ENCODE measurements at places on chromosomes 3 and 15.

DNA sequence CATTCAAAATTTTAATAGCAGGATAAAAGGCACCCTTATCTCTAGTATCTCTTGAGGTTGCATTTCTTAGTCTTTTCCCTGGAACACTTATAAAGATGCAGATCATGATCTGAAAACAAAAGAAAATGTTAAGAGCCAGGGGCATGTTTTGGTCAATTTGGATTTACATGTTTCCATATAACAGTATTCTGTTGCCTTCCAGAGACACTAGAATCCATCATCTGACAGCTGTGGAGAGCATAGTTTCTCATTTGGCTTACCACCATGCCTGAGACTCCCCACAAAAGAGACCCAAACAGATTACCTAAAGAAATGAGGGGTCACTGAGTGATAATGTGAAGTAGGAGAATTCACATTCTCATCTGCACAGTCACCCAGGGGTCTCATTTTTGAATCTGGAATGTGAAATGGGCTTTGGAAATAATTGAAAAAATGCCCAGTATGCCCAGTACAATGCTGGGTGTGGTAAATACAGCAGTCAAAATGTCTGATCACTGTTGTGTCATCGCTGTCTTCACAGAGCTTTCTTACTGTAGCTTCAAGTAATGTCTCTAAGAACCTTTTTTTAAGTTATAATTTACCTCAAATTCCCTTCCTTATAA lies 79.9 kb upstream of the ZBTB20 start:
- no peak for DNase-seq

GRCh38 chr15:76060118-76060989 lies 569 bp downstream of the TMEM266 start:
- no peak for DNase-seq

DNA sequence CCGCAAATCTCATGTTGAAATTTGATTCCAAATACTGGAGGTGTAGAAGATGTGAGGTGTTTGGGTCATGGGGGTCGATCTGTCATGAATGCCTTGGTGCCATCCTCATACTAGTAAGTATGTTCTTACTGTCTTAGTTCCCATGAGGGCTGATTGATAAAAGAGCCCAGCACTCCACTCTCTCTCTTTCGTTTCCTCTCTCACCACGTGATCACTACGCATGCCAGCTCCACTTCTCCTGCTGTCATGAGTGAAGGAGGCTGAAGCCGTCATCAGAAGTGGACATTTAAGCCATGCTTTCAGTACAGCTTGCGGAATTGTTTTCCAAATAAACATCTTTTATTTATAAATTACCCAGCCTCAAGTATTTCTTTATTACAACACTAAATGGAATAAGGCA lies 6.1 kb downstream of the OR5H15 start:
- DNase-seq, result no peak

GRCh38 chr15:62896969-62897486 lies 145.5 kb upstream of the TPM1 start:
- DNase-seq, result no peak

DNA sequence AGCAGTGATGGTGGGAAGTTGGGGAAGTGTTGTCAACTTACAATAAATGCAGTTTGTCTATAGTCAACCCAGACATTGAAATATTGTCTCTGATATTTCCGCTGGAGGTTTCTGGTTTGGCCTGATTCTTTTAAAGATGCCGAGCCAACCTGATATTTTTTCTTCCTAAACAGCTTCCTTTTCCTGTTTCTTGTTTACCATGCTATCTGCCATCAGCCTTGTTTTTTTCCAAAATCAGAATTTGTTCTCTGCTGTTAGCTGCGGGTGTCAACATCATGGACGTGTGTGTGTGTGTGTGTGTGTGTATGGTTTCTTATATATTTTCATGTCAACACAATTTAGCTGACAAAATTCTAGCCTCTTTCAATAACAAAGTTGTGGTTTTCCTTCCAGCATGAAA lies 41.2 kb upstream of the XCR1 start:
- no peak for DNase-seq

GRCh38 chr3:17143893-17144664 lies 259.3 kb downstream of the PLCL2 start:
- DNase-seq, result no peak

- DNase-seq, result no peak
Observed at GRCh38 chr3:30504939-30505338, 101.5 kb upstream of the TGFBR2 start.

DNA sequence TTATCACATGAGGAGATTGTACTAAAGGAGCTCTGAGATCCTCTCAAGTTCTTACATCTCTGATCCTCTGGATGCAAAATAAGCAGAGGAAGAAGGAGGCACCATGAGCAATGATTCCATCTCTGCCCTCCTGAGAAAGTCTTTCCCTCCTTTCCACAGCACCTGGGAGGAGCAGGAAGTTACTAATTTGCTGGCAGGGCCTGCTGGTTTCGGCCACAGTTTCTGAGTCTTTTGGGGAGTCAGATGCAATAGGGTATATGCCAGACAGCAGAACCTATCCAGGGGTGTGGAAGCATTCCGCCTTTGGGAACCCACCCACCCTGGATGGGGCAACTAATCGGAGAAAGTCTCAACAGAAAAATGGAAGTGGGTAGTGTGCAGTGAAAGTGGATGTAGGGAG lies 38.5 kb upstream of the SPTSSB start:
- DNase-seq, result no peak

GRCh38 chr15:60568301-60568742 lies 89.4 kb upstream of the ICE2 start:
- no peak for DNase-seq

DNA sequence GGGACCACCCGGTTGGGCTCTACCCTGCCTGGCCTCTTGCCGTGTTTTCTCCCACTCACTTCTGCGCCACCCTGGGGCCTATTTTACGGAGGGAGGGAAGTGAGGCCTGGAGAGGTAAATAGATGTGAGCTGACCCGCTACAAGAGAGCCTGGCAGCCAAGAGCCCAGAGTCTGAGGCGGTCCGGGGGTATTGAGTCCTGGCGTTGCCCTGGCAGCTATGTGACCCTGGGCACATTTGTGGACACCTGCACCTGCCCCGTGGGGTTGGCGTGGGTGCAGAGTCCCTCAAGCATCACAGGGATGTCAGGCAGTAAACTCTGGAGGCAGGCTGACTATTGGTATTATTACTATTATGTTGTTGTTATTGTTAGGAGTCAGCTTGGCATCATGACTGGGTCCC lies 85.7 kb downstream of the FBLN2 start:
- DNase-seq, result no peak

- DNase-seq, result no peak
Observed at GRCh38 chr15:75153087-75153486, 48.6 kb upstream of the C15orf39 start.

GRCh38 chr15:65638681-65639089 lies 16.9 kb downstream of the SLC24A1 start:
- no peak for DNase-seq

DNA sequence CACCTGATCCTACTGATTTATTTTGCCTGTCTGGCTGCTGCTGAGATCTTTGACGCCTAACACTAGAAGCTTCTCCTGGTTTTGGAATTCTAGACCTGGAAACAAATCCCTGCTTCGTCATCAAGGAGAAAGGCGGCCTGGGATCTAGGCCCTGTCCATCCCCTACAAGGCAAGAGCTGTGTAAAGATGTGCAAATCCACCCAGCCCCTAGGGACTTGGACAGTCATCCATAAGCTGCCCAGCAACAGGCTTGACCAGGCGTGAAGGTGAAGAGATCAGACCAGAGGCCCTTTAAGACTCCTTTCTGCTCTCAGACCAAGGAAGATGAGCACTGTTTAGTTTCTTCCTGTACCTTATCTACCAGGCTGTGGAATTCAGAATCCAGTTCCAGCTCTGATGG lies 32.2 kb downstream of the SLC41A3 start:
- DNase-seq, result no peak

DNA sequence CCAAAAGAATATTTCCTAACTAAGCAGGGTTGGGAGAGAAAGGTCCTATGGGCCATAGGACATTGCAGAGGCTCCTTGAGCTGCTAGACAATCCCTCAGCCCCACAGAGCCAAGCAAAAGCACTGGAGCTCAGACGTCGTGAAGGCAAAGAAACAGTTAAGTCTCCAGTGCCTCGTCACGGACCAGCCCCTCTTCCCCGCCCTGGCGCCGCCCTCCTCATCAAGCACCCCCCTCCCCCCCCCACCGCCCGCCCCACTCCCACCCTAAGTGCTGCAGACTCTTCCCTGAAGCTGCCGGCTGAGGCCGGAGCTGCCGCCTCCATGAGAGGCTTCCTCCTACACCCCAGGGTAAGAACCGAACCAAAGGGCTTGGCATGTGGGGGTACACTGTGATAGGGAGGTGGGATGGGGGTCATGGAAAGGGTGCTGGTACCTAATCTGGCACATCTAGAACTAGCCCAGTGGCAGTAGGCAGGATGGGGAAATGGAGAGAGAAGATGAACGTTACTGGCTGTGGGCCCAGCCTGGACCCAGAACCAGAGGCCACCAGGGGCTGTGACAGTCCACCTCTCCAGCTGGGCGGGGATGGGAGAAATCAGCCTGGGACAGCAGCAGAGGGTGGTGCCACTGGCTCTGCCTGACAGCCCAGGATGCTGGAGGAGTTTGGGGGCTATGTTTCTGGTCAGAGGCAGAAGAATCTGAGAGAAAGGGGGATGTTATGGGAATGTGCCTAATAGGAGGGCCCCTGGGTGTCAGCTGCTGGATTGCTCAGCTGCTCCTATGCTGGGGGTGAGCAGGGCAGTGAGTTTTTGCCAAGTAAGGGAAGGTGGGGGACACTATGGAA lies at the start of gene MAP1A:
Gene MAP1A (plus strand): TSS at position 255 of the 843 bp plus-strand sequence. CDS start 3,866 bp downstream, outside the sequence.
- no peak for DNase-seq

- DNase-seq, result no peak
Observed at GRCh38 chr3:89787979-89788378, 680.6 kb downstream of the EPHA3 start.

DNA sequence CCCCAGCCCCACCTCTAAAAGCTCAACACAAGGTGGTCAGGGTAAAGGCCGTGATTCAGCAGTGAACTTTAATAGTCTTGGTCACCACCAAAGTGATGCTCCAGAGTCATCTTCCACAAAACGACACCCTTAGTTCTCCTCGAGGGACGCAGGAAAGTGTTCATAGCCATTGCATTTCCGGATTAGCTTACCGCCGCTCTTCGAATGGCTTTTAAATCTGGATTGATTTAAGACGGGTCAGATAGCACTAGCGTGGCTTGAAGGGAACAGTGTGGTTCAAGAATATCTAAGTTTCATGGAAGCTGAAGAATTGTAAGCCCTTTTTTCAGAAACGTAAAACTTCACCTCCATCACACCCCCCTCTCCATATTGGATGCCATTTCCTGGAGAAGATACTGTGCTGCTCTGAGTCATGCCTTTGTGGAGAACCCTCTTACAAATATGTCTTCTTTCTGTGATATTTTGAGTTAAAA lies 829 bp downstream of the RNF7 start:
- no peak for DNase-seq

DNA sequence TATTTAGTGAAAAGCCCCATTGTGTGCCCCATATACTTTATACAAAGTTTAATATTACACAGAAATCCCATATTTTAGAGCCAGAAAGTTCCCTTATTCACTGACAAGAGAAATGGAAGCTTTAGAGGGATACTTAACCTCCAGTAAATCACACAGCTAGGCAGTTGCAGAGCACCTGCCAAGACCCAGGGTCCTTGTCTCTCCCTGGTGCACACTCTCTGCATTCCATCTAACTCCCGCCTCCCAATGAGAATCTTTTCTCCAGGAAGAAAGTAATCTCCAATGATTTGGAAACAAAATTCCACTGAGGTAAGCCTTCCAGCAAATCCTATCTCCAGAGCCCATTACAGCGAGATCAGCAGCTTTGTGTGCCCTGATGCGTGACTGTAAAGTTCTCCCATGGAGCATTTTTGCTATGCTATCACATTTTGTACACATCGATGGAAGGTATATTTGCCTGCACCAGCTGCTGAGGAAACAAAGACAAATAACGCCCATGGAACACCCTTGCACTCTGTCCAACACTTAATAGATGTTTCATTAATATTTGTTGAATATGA lies 41.4 kb downstream of the ULK4 start:
- no peak for DNase-seq

DNA sequence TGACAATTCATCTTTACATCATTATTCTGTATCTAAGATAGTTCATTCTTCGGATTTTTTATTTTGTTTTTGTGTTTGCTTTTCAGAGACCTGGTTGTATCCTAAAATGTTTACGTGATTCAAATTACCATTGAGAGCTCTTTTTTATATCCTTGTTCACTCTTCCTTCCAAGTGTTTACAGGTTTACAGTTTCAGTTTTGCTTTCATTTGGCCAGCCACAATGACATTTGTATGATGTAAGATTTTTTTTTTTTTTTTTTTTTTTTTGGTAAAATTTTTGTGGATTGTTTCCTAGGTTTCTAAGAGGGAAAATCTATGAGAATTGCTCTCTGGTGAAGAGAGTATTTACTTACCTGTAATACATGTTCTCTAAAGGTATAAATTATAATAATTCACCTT lies 55.0 kb downstream of the SETD5 start:
- no peak for DNase-seq

DNA sequence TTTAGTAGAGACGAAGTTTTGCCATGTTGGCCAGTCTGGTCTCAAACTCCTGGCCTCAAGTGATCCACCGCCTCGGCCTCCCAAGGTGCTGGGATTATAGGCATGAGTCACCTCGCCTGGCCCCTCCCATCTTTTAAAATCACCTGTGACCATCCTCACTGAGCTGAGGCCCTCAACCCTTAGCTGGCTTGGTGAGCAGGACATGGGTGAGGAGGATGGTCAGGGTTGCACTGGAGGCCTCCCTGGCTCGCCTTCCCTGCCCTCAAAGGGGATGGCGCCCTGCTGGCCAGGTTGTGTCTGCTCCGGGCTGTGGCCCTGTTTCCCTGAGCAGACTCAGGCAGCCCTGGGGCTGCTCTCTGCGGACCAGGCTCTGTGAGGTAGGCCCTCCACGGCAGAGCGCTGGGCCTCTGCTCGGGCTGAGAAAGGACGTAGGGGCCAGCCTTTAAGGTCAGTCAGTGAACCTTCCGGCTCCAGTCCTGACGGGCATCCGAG lies 33.7 kb downstream of the SYNM start:
- DNase-seq, result no peak

GRCh38 chr3:133329626-133330025 lies 70.2 kb upstream of the BFSP2 start:
- no peak for DNase-seq

GRCh38 chr3:119598410-119599098 lies 869 bp downstream of the PLA1A start:
- no peak for DNase-seq

DNA sequence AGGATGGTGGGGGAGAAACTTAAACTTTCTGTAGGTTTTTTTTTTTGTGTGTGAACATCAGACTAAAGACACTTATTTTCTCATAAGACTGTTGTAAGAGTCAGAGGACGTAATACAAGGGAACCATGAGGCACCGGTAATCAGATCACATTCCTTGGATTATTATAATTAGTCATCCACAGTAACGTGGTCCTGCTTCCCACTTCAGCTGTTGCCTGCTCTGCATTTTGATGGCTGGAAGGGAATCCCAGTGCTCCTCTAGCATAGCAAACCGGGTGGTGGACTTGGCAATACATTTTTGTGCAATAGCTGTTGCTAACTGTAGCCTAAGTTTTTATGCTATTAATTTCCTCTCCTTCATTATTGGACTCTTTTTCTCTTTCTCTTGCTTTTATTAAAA lies 294.8 kb downstream of the NR2F2 start:
- no peak for DNase-seq
